ENCODE measurements at places on chromosomes 4 and X.

- no peaks in the 10 kb centered on the region for H3K36me3 ChIP-seq
- H3K4me3 ChIP-seq = no peak overlapping the region
- H3K27ac ChIP-seq = no peak overlapping the region
- DNase-seq = no peak
These were observed 82.3 kb downstream of the SRPX start for GRCh38 chrX:38138157-38138891.

GRCh38 chr4:89469930-89470375 lies 162.4 kb upstream of the GPRIN3 start:
- peak; percentile 94 for DNase-seq
- peak overlapping the region; percentile 75 for H3K4me3 ChIP-seq
- H3K36me3 ChIP-seq = no peaks in the 10 kb centered on the region
- H3K27ac ChIP-seq = peak overlapping the region; percentile 92

DNA sequence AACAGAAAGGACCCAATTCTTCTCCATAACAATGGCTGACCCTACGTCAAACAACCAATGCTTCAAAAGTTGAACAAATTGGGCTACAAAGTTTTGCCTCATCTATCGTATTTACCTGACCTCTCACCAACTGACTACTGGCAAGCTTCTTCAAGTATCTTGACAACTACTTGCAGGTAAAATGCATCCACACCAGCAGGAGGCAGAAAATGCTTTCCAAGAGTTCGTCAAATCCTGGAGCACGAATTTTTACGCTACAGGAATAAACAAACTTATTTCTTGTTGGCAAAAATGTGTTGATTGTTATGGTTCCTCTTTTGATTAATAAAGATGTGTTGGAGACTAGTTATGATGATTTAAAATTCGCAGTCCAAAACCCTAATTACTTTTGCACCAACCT lies 6.7 kb upstream of the GAB1 start:
- H3K4me1 ChIP-seq = peaks cover 6% of the 10 kb centered on the region

- H3K27me3 ChIP-seq = peaks cover 1% of the 10 kb centered on the region
- no peak overlapping the region for H3K27ac ChIP-seq
- DNase-seq = peak; percentile 27
- H3K4me3 ChIP-seq = no peak overlapping the region
These were observed 16.0 kb downstream of the RTL3 start for GRCh38 chrX:78643096-78643495.

DNA sequence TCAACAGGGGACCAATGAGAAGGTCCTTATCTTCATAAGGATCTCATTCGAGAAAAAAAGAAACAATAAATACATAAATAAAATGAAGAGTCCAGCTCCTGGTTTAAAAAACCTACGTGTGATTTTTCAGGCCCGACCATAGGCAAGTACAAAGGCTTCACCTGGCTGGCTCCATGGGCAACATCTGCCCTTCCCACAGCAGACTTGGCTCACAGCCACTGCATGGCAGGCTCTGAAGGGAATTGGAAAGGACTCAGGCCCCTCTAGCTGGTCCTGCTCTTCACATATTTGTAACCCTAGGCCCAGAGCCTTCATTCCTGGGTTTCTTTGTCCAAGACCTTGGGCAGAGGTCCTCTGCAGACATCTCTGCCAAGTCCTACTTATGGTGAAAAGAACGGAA lies 228.1 kb downstream of the QDPR start:
- no peaks in the 10 kb centered on the region for H3K4me1 ChIP-seq
- no peak overlapping the region for H3K27ac ChIP-seq
- H3K4me3 ChIP-seq = no peak overlapping the region
- H3K36me3 ChIP-seq = no peaks in the 10 kb centered on the region
- H3K27me3 ChIP-seq = peaks cover 2% of the 10 kb centered on the region

DNA sequence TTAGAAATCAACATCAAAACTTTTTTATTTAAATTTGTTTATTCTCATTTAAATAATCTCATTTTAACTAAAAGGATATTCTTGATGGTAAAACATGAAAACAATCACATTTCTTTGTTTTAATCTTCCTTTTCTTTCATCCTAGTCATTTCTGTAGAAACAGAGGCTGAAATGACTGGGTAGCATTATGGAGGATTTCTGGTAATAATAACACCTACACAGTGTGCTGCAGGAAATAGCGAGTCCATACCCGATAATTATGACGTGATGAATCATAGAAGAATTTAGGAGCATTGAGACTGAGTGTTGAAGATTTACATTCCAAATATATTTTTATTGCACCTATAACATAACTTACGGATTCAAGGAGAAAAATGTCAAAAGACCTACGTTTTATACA lies 31.4 kb upstream of the BBS12 start:
- no peak overlapping the region for H3K4me3 ChIP-seq
- H3K27me3 ChIP-seq = peaks cover 8% of the 10 kb centered on the region
- DNase-seq = no peak
- no peaks in the 10 kb centered on the region for H3K36me3 ChIP-seq

DNA sequence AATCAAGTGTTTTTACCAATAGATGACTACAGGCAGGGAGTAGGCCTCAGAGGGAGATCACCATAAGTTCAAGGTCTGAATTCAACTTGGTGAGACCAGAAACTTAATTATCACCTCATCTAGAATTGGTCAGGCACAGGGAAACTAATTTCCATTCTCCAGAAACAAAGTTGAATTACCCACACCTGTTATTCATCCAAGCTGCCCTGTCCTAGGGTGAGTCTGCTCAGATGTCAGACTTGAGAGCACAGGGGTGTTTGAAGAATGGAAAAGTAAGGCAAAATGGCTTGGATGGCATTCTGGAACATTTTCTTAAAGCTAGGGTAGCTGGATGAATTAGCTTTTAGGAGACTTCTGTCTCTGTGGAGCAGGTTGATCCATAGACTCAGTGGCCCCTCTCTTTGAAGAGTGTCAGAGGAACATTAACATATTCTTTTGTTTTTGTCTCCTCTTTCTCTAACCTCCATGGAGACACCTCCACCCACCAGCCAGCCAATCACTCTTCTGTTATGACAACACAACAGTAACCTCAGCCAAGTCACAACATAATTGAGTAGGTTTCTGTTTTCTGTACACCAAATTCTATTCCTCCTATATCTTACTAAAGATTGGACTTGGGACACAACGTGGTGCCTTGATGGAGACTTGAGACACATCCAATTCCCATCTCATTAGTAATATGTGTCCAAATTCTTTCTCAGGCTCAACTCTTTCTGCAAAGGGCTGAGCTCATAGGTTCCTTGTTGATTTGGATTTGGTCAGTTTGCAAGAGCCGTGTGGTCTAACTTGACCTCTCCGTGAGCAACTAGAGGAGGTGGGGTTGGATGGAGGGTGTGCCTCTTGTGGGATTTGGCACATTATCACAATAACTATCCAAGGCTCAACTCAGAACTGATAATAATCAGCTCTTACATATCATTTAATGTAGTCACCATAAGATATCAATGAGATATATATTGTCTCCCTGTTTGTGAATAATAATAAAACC lies 45.1 kb downstream of the VSIG4 start:
- peaks cover 3% of the 10 kb centered on the region for H3K27me3 ChIP-seq
- H3K4me1 ChIP-seq = no peaks in the 10 kb centered on the region
- H3K27ac ChIP-seq = no peak overlapping the region
- no peak for DNase-seq
- H3K4me3 ChIP-seq = no peak overlapping the region

DNA sequence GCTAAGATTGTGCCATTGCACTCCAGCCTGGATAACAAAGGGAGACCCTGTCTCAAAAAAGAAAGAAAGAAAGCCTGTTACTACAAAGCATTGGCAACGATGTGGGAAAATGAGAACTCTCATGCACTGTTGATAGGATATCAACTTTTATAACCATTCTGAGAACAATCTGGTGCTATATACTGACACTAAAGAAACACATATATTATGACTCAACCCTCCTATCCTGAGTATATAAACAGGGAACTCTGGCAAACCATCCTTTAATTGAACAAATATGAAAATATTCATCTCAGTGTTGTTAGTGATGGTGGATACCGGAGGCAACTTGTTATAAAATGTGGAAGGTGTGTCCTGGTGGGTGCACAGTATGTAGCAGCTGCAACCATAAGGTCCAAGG lies 53.0 kb upstream of the SOD3 start:
- H3K27me3 ChIP-seq = peaks cover 4% of the 10 kb centered on the region
- peaks cover 15% of the 10 kb centered on the region for H3K36me3 ChIP-seq
- no peak for DNase-seq
- H3K4me1 ChIP-seq = peaks cover 38% of the 10 kb centered on the region
- H3K27ac ChIP-seq = no peak overlapping the region

GRCh38 chr4:80529026-80529425 lies 193.5 kb downstream of the CFAP299 start:
- no peaks in the 10 kb centered on the region for H3K36me3 ChIP-seq
- H3K4me1 ChIP-seq = peaks cover 10% of the 10 kb centered on the region
- H3K4me3 ChIP-seq = no peak overlapping the region
- DNase-seq = no peak
- H3K27ac ChIP-seq = no peak overlapping the region
- H3K27me3 ChIP-seq = no peaks in the 10 kb centered on the region

DNA sequence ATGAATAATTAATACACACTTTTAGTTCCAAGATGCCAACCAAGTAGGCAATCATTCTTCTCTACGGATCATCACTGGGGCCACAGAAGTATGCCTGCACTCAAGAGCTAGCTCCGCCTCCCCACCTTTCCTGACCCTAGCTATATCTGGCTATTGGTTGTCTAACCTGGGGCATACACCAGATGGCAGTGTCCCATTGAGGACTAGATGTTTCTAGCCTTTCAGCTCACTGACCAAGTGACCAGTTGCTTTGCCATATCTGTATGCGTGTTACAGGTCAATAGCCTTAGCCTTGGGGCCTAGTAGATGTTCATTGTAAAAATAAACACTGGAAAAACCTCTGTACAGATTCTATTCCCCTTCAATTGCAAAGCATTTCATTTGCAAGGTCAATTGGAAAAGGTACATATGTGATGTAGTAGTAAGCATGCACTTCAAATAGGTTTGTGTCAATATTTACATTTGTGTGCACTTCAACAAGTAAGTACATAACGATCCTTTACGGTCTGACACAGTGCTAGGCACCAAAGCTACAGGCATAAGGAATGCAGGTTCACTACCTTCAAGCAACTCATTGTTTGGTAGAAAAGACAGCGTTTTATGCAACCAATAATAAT lies 521.7 kb downstream of the PPARGC1A start:
- H3K27ac ChIP-seq = no peak overlapping the region
- no peaks in the 10 kb centered on the region for H3K27me3 ChIP-seq
- no peaks in the 10 kb centered on the region for H3K36me3 ChIP-seq
- no peak for DNase-seq

- no peak overlapping the region for H3K27ac ChIP-seq
- H3K4me1 ChIP-seq = peaks cover 50% of the 10 kb centered on the region
- H3K36me3 ChIP-seq = peaks cover 9% of the 10 kb centered on the region
- DNase-seq = peak; percentile 13
- no peaks in the 10 kb centered on the region for H3K27me3 ChIP-seq
These were observed 100.8 kb upstream of the EOLA2 start for GRCh38 chrX:150038986-150039599.

DNA sequence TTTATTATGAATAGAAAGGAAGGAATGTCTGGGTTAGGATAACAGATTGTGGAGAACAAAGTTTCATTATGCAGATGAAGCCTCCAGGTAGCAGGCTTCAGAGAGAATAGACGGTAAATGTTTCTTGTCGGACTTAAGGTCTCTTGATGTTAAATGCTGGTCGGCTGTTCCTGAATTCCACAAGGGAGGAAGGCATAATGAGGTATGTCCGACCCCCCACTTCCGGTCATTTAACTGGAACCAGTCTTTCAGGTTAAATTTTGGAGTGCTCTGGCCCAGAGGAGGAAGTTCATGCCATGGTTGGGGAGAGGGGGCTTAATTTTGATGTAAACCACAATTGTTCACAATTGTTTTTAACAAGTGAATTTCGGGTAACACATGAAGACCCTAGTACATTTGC lies 158.1 kb upstream of the VCX3A start:
- no peak overlapping the region for H3K4me3 ChIP-seq
- DNase-seq = no peak
- no peaks in the 10 kb centered on the region for H3K36me3 ChIP-seq

GRCh38 chrX:69305333-69306062 lies 140.2 kb upstream of the PJA1 start:
- H3K27ac ChIP-seq = no peak overlapping the region
- DNase-seq = no peak
- no peak overlapping the region for H3K4me3 ChIP-seq
- H3K27me3 ChIP-seq = peaks cover 13% of the 10 kb centered on the region
- no peaks in the 10 kb centered on the region for H3K36me3 ChIP-seq
